ENCODE measurements at places on chromosomes 3 and 15. TPM values are rescaled to one million over a fixed set of nuclear protein-coding genes. Genes with fewer than 3 reads are reported as not detected.

GRCh38 chr15:57403566-57404325, 27.4 kb downstream of the CGNL1 start:
- DNase-seq: no peak

GRCh38 chr3:5239602-5240001, 52.1 kb downstream of the EDEM1 start:
- no peak for DNase-seq

DNA sequence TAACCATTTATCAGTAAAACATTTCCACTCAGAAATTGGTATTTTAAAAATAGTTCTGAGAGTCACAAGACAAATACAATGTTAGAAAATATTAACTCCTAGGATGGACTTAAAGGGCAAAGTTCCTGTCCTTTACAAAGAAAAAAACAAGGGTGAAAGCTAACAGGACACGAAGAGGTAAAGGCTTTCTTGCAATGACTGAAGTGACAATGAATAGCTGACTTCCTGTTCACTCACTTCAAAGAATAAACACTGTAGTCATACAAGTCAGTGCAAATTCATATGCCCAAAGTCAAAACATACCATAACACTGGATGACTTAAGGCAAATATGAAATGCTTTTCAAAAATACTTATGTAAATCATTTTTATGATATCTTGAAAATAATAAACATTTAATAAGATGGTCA, 1389.8 kb upstream of the ALCAM start:
- no peak for DNase-seq

GRCh38 chr15:45129651-45130129, at the start of the genes DUOX1 and DUOXA1:
DUOX1 (plus strand) TSS chr15:45129994; CDS start chr15:45131967, 1,973 bp downstream.
DUOXA1 (minus strand) TSS chr15:45129879; CDS start chr15:45123014, 6,865 bp downstream.
- no peak for DNase-seq

- DNase-seq: no peak
Measured at GRCh38 chr3:170059447-170059846, 21.7 kb downstream of the GPR160 start.

DNA sequence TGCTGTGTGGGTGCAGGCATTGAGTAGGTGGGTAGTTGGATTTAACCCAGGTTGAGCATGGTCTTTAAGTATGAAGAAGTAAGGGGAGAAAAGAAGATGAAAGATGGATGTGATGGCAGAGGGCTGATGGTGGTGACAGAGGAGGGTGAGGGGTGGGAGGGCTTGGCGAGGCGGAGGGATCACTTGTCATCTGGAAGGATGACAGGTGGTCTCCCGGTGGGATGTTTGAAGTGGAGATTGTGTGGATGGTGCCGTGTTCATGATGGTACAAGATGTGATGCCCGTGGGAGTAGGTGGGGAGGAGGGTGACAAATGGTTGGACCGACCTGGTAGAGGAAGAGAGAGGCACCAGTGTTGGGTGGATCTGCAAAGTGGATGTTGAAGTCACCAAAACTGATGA, 208.8 kb downstream of the RPLP1 start:
- no peak for DNase-seq

DNA sequence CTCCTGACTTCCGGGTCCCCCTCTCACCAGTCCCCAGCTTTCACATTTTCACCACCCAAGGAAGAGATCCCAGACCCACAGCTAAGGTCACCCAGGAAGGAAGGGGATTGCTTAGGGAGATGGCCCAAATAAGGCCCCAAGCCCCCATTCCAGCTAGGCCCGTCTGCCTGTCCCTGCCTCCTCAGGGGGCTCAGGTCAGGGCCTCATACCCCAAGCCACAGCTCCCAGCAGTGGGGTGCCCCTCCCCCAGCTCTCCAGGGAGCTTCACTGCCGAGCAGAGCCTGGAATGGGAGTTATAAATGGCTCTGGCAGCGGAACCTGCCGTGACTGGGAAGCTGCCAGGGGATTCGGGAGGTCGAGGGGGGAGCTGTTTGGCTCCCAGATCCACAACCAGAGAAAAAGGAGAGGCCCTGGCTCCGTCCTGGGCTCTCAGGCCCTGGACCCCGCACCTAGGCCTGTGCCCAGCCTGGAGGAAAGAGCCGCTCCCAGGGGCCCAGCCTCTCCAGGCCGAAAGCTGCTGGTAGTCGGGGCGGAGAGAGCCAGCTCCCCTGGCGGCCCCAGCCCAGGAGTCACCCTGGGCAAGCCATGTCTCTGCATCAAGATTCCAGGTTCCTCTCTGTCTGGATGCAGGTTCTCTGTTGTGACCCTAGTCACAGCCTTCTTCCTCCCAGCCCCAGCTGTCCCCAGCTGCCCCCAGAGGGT, 550 bp downstream of the CCDC9B start:
- DNase-seq: no peak

- no peak for DNase-seq
Measured at GRCh38 chr3:157276801-157277200, 116.9 kb upstream of the CCNL1 start.

GRCh38 chr3:57960174-57960505, 48.1 kb upstream of the FLNB start:
- no peak for DNase-seq

- no peak for DNase-seq
Measured at GRCh38 chr3:64454179-64454578, 228.9 kb upstream of the PRICKLE2 start.

DNA sequence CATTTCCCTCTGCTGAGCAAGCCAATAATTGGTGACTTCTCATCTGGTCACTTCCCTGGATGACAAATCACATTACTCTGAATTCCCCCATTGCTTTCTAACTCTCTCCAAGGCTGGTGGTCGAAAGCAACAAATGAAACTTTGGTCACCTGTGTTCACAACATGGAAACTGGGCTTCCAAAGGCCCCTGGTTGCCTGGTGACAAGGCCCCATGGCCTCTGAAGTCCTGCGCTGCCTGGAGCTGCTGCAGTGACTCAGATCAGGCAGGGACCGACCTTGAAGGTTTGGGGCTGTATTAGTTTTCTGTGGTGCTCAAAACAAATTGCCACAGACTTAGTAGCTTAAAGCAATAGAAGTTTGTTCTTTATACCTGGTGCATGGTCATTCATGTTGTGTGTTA, 345.3 kb downstream of the WDR72 start:
- no peak for DNase-seq

GRCh38 chr15:34223904-34224596, 766 bp upstream of the EMC4 start:
- DNase-seq: no peak

- no peak for DNase-seq
Measured at GRCh38 chr3:138944929-138945708, 1.8 kb downstream of the FOXL2 start.

GRCh38 chr3:45182915-45183871, 37.0 kb upstream of the CDCP1 start:
- peak; percentile 45 for DNase-seq

GRCh38 chr3:23574822-23575315, 230.9 kb upstream of the UBE2E1 start:
- no peak for DNase-seq

DNA sequence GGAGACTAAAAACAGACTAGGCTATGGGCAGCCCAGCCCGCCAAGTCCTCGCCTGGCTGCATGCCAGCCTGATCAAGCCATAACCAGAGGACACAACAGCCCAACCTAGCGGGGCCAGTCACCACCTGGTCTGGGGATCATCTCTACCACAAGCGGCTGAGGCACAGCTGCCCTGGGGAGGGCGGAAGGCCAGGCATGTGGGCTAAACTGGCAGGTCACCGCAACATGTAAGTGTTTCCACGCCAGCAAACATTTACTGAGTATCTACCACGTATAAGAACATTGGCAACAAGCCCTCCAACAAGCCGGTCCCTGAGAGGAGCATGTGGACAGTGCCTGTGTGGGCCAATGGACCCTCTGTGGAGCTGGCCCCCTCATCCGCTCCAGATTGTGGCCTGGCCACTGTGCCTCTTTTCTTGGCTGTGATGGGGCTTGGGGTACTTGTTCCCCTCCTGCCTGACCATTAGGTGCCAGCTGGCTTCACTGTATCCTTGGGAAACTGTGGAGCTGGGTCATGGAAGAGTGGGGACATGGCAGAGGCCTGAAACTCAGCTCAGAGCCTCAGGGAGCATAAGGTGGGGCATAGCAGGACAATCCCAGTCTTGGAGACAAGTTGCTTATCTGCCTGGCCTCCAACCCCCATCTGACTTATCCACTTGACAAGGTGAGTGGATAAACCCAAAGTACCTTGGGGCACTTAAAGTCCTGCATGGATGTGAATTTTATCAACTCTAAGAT, 9.0 kb downstream of the UBXN7 start:
- no peak for DNase-seq

DNA sequence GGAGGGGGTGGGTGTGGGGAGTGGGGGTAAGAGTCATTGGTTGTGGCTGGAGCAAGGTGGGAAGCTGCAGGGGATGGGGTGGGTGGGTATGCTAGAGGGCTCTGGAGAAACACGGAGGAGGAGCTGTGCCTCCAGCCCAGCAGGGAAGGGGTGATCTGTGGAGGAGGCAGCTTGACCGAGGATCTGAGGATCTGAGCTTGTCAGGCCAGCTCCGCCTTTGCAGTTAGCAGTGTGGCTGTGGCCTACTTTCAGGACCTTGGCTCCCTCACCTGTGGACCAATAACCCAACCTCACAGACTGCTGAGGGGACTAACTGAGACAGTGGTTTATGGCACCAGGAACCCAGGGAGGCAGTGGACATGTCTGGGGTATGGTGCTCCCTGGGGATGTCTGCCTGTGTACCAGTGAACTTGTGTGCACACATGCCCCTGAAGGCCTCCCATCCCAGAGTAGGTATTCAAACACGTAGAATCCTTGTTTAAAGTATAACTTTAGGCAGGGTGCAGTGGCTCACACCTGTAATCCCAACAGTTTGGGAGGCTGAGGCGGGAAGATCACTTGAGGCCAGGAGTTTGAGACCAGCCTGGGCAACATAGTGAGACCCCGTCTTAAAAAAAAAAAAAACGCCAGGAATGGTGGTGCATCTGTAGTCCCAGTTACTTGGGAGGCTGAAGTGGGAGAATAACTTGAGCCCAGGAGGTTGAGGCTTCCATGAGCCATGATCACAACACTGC, 52.5 kb upstream of the LINGO1 start:
- no peak for DNase-seq

GRCh38 chr3:67375976-67376375, 278.4 kb downstream of the SUCLG2 start:
- DNase-seq: no peak

DNA sequence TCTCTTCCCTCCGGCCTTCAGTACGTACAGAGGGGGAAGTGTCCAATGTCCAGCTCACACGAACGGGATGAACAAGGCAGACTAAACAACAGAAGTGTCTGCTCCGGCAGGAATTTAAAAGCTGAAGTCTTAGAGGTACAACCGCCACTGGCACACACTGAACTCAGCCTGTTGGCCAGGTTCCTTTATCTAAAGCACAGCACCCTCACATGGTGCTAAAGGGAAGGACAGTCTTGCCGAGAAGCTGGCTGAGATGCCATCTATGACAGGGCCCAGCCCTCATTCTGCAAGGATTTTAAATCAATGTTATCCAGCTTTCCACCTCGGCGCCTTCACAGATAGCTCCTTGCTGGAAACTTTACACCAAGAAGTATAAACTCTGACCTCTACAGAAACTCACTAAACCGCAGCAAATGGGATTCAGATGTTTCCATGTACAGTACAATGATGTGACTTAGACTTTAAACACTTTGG, 2.8 kb downstream of the ADAMTS17 start:
- DNase-seq: peak; percentile 67

- no peak for DNase-seq
Measured at GRCh38 chr15:29675791-29676301, 146.4 kb downstream of the TJP1 start.

DNA sequence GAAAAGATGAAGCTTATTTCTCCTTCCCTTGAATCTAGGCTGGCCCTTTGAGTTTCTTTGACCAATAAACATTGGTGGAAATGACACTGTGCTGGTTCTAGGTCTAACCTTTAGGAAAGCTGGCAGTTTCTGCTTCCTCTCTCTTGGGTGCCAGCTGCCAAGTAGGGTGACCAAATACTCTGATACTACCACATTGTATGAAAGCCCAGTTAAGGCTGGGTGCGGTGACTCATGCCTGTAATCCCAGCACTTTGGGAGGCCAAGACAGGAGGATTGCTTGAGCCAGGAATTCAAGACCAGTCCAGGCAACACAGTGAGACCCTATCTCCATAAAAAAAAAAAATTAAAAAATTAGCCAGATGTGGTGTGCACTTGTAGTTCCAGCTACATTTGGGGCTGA, 320.7 kb downstream of the ZNF621 start:
- DNase-seq: no peak

DNA sequence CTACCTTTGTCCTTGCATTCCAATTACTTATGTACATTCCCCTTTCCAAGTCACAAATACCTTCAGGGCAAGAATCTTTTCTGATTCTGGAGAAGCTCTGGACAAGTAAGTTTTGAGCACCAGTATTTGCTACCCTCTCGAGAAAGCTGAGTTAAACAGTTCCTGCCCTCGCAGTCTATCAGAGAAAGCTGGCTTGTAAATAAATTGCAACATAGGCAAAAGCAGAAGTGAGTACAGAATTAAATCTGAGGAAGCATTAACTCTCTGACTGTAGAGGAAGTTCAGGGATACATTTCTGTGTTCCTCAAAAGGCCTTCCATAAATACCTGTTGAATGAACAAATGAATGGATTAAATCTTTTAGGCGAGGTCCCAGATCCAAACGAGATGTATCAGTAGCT, 1.2 kb downstream of the OSBPL11 start:
- DNase-seq: no peak

- DNase-seq: no peak
Measured at GRCh38 chr3:75981401-75981800, 196.1 kb upstream of the ZNF717 start.

- no peak for DNase-seq
Measured at GRCh38 chr3:160049988-160050387, 61.4 kb downstream of the IL12A start.

GRCh38 chr3:41673650-41674049, 288.3 kb downstream of the ULK4 start:
- DNase-seq: no peak

DNA sequence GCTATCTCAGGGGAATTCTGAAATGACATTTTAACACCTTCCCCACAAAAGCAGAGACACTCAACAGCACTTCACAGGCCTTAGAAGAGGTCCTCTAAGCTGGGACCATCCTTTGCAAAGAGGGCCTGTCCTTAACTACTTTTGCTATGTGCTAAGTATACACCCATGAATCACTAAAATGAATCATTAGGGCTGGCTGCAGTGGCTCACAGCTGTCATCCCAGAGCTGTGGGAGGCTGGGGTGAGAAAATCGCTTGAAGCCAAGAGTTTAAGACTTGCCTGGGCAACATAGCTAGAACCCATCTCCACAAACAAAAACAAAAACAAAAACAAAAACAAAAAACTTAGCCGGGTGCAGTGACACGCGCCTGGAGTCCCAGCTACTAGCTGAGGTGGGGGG, 53.9 kb upstream of the MELTF start:
- no peak for DNase-seq

- DNase-seq: no peak
Measured at GRCh38 chr3:88921986-88922385, 185.4 kb upstream of the EPHA3 start.

GABRR3 gene
- not detected for total RNA-seq

A4GNT gene
- total RNA-seq: not detected

CSTA gene
- total RNA-seq: not detected

GTF2E1 gene
- total RNA-seq: 18.0 TPM

KCNMB3 gene
- 4.1 TPM for total RNA-seq

GASK1A gene
- total RNA-seq: 0.75 TPM

ERICH6 gene
- 0.68 TPM for total RNA-seq

GP9 gene
- total RNA-seq: not detected

RFTN1 gene
- total RNA-seq: 11.0 TPM

WWTR1 gene
- 97.4 TPM for total RNA-seq

FBXL22 gene
- total RNA-seq: 0.63 TPM

FSTL1 gene
- 734 TPM for total RNA-seq
